Activated CD8-positive, alpha-beta memory T cell treated with anti-CD3 and anti-CD28 coated beads, Interleukin-2, amount 50 U/mL, for 48 hours (primary cell): ENCODE measurements at places on chromosomes 6 and 20.

DNA sequence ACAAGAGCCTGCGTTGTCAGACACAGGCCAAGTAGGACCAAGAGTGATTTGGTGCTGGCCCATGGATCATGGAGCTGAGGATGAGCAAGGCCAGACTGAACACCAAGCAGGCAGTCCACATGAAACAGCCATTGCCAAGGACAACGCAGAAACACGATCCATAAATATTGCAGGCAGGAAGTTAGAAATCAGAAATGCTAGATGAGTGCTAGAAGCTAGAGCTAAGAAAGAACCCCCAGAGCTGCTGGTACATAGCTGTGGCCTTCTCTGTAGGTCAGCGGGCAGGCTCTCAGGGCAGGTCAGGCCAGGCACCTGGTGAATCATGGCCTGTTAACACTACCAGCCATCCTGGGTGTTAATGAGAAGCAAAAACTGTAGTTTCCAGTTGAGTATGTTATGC lies 119.7 kb downstream of the ALDH8A1 start:
- DNase-seq, result no peak

DNA sequence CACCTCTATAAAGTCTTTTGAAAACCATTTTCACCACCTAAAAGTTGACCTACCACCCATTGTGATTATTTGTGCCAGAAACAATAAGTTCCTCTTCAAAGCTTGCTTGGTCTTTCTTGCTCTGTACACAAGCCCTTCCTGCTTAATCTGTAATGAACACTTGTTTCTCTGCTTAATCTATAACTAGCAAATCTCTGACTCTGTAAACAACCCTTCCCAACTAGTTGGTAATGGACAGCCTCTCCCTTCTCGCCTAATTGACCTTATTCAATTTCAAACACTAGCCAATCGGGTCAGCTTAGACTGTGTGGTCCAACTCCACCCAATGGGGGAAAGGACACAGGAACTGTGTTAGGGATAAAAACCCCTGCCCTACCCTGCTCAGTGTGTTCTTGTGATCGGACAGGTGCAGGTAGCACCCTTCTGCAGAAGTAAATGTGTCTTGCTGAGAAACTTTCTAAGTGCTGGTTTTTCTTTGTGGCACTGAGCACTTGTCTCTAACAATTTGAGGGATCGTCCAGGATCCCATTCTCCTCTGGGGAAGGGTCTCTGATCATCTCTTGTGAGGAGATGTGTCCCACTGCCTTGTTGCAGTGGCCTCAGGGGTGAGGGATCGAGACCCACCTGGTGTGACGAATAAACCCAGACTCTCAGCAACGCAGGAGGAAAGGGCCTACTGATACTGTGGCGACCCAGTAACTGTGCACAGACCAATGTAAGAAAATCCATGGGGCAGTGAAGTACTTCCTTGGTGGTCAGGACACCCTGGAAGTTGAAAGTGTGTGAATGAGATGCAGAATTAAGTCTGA lies 23.5 kb downstream of the CHD6 start:
- DNase-seq, result no peak

DNA sequence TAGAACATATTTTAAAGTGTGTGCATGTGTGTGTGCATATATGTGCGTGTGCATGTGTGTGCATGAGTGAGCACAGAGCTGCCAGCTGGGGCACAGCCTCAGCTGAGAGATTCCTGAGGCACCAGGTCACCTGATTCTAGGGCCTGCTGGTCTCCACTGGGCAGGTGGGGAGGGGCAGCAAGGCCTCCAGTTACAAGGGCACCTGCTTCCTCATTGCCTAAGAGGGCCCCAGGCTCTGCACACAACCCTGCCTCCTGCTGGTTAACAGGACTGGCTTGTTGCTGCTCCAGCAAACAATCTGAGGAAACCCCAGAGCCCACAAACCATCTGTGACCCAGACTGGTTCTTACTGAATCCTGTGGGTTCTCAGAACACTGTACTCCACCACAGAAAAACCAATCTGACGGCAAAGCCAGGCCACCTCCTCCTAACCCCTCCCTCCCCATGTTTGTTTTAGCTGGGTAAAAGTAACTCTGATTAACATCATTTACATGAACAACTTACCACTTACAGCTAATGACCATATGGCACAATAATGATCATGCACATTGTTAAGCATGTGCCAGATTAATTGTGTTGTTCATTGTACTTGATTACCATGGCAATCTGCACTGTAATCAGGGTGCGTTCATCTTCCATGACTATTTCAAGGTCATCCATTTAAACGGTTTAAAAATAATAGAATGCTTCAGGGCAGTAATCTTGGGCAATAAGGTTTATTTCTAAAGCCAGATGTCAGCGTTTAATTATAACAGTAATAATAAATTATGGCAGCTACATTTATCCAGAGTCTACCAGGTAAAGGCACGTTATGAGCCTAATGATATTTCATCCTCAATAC lies 23.1 kb upstream of the UBE2J1 start:
- peak; percentile 73 for DNase-seq

DNA sequence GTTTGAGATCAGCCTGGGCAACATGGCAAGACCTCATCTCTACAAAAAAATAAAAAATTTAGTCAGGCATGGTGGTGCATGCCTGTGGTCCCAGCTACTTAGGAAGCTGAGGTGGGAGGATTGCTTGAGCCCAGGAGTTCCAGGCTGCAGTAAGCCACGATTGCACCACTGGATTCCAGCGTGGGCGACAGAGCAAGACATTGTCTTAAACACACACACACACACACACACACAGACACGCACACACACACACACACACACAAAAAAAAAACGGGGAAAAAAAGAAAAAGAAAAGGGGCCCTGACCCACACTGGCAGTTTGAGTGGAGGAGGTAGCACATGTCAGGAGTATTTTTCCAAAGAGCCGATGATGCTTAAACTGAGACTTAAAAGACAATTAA lies 122.2 kb downstream of the AFG1L start:
- DNase-seq, result no peak
